HL-60 (cell line): ENCODE measurements at places on chromosomes 7 and 10.

GRCh38 chr7:133750287-133750686, 376.9 kb upstream of the LRGUK start:
- DNase-seq: no peak

GRCh38 chr7:108000875-108001763, 1.8 kb downstream of the LAMB1 start:
- no peak for DNase-seq

DNA sequence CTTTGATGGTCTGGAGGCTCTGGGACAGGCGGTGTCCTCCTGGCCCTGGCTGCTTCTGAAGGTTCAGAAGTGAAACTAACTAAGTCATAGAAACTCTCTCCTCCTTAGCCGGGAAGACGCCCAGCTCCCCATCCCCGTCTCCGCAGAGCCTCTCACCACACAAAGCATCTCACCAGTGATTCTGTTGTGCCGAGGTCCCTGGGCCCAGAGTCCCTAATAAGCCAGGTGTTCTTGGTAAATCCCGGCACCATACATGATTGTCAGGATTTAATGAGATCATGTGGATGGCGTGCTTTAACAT, 9.4 kb downstream of the HKDC1 start:
- DNase-seq: no peak

DNA sequence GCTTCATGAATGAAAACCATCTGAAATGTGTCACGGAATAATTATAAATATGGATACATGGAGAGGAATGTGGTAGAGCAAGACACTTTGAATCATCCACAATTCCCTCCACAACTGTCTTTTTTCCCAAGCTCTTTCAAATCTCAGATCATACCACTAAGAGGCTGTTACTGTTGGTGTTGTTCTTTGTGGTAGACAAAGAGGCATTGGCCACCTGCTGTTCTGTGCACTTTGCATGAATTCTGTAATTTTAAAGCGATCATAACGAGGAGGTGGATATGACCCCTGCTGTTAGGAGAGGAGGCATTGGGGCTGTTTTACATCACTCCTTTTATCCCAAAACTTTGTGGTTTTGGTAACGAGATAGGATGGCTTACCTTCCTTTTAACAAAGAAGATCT, 141.2 kb upstream of the KLF6 start:
- no peak for DNase-seq

DNA sequence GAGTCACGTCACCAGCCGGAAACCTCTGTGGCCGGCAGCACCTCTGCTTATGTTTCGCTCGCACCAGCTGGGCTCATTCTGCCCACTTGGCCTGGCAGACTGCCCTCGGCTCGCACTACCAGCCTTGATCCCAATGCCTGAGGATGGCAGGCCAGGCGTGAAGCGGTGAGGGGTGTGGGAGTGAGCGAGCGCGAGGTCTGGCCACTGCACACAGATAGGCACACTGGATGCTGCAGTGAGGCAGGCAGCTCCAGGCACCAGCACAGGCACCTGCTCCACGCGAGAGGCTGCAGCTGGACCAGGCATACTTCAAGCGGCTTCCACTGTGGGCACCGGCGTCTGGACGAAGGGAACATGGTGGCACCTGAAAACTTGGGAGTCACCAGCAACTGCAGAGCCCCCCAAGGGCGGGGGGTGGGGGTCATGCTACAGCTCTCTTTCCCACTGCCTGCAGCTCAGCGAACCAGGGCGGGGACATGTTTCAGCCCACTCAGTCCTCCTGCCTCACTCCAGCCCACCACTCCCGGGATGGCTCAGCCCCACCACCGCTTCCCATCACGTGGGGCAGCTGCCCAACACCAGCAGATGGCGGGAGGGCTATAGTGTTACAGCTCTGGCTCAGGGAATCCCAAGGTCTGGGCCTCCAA, 5.4 kb upstream of the DMTF1 start:
- DNase-seq: no peak

DNA sequence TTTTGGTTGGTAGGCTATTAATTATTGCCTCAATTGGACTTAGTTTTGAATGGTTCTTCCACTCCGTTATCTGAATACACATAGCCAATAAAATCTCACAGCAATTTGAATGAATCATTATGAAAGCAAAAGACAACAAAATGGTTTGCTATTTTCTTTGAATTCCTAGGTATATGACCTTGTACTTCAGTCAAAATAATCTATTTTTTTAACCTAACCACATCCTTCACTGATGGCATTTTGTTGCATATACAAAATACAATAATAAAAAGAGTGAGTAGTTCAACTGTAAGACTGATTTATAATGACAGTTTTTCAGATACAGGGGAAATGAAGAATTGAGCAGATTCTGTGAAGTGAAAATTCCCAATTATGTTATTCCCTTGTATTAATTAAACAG, 433.1 kb downstream of the HTR7 start:
- DNase-seq: no peak

DNA sequence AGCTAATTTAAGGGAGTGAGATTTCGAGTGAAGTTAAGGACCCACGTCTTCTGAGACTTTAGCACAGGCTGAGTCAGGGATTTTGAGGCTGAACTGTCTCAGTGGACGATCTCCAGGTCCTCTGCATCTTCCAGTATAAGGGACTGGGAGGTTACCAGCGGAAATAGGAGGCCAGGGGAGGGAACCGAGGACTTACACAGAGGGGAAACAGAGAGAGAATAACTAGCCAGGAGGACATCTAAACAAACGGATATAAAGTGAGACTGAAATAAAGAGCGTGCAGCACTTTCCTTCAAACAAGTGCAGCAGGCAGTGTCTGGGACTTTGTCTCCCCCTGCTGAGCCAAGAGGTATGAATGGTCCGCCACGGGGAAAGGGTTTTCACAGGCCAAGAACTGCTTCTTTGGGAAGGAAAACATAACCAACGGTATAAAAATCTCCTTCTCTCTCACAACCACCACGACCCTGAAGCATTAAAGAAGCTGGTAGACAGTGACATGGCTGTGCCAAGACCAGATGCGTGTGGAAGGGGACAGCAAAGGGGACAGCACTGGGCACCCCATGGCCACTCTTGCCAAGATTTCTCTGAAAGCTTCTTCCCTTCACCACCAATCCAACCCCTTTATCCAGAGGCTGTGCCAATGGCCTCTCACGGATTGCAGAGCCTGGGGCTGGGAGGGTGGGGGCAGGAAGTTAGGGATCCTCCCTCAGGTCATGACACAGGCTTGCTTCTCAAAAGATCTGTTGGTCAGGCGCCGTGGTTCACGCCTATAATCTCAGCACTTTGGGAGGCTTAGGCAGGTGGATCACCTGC, 72.0 kb downstream of the SLC37A3 start:
- DNase-seq: peak; percentile 52

- DNase-seq: peak; percentile 39
Observed at GRCh38 chr7:124843336-124843735, 77.7 kb upstream of the GPR37 start.

- no peak for DNase-seq
Observed at GRCh38 chr10:14603534-14604102, 171.1 kb downstream of the FAM107B start.

- no peak for DNase-seq
Observed at GRCh38 chr10:29949411-29950011, 109.9 kb downstream of the JCAD start.

- no peak for DNase-seq
Observed at GRCh38 chr10:61628875-61629513, 33.7 kb upstream of the CABCOCO1 start.

DNA sequence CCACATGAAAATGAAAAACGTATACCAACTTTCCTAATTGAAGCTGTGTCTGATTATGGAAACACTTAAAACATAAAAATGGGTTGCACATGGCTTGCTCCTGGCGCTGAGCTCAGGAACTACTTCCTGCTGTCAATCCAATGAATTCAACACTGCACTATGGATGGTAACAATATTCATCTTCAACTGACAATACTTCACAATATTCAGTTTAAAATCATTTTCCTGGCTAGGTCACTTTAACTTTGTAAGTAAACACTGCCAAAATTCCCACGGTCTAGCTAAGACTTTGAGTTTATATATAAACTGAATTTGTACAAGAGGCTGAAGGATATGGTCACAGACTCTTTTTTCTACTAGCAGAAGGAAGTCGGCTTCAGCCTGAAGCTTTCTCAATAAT, 556.9 kb downstream of the TNS3 start:
- no peak for DNase-seq

GRCh38 chr10:103224133-103224532, 21.6 kb upstream of the RPEL1 start:
- DNase-seq: no peak

- DNase-seq: no peak
Observed at GRCh38 chr7:74506325-74506724, 52.6 kb downstream of the GTF2IRD1 start.

GRCh38 chr7:157684909-157685429, 348.2 kb downstream of the DNAJB6 start:
- no peak for DNase-seq

- DNase-seq: no peak
Observed at GRCh38 chr10:119166564-119166963, 1.1 kb upstream of the SFXN4 start.

GRCh38 chr10:8811201-8811600, 756.7 kb downstream of the GATA3 start:
- DNase-seq: no peak

- DNase-seq: no peak
Observed at GRCh38 chr10:73931767-73932619, 21.1 kb downstream of the PLAU start.

DNA sequence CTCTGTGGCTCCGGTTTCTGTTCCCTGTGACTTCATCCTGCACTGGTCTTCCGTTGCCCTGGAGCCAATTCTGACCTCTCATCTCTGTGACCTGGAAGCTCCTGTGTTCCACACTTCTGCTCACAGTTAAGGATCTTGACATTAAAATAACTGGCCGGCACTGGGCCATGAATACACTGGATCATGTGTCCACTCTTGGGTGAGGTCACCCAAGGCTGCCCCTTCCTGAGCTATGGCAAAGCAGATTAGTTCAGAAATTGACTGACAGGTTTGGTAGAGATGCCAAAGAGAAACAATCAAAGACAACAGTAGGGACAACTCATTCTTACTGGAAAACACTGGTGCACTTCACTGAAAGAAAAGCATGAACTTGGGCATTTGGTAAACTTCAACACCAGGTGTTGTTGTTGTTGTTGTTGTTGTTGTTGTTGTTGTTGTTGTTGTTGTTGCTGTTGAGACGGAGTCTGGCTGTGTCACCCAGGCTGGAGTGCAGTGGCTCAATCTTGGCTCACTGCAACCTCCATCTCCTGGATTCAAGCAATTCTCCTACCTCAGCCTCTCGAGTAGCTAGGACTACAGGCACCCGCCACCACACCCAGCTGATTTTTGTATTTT, 36.7 kb upstream of the GRID1 start:
- no peak for DNase-seq

DNA sequence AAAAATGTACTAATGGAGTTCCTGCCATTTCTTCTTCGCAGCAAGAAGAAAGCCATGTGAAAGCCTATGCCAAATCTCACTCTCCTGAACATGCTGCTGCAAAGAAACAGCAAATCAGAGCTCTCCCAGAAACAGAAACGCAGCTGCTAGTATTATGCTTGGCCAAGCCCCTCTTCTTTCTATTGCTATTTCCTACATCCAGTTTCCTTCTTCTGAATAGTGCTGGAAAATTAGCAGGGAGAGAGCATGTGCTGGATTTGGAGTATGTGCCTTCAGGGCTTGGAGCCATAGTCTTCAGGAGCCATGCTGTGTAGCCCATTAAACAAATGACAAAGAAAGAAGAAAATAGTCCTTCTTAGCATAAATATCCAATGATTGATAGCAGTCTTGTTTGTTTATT, 852.0 kb upstream of the PHF14 start:
- no peak for DNase-seq

- peak; percentile 55 for DNase-seq
Observed at GRCh38 chr7:92621026-92621540, 30.9 kb upstream of the FAM133B start.

DNA sequence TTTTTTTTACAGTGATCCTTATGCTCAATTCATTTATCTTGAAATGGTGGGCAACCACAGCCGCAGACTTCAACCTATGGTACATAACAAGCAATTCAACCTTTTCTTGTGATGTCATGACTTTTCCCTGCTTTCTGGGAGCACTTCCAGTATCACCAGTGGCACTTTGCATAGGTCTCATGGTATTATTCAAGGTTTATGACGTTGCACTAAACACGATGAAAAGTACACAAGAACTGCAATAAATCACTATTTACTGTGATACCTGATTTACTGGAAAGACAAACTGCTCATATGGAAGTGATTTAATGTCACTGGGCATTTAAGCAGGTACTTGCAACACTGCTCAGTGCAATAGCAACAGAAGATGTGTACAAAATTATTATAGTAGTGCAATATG, 251.7 kb upstream of the CXCL12 start:
- no peak for DNase-seq

- no peak for DNase-seq
Observed at GRCh38 chr10:92734301-92734700, 44.5 kb downstream of the HHEX start.

DNA sequence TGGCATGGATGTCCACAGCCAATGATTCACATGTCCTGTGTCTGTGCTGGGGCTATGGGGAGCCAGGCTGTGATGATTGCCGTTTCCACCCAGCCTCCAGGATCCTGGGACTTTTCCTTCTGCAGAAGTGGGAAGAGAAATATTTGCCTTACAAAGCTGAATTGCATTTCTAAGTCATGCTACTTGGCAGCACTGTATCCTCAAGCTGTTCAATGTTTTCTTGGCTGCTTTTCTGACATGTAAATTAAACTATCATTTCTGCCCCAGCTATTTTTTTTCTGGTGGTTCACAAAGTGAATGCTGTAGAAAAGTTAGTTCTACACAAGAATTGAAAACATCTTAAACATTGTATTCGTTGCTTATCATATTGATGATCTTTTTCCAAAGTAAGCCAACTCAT, 51.9 kb upstream of the TCERG1L start:
- DNase-seq: no peak

DNA sequence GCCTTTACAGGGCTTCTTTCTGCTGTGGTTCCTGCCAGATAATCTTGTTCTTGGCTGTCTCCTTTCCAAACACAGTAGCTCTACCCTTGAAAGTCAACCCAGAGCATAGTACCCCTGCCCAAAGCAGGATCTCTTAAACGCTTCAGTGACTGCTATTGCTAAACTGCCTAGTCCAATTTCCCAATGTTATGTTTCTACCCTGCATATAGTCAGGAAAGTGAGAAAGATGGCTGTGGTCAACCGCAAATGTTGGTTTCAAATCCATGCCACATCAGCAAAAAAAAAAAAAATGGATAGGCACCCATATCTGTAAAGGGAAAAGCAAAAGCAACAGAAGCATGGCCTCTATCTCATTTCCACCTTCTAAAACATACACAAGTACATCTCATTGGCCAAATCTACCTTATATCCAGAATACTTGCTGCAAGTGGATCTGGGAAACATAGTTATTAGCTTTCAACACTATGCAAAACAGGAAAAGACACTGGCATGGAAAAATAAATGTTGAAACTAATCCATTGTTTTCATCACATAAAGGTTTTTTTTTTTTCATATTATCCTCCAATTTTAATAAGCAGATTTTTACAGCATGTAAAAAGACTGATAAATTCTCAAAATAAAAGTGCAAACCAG, 59.8 kb downstream of the DNAJC1 start:
- DNase-seq: peak; percentile 23
